Endodermal cell (in vitro differentiated cells): ENCODE measurements at places on chromosomes 16 and 17. TPM values are rescaled to one million over a fixed set of nuclear protein-coding genes. Genes with fewer than 3 reads are reported as not detected.

DNA sequence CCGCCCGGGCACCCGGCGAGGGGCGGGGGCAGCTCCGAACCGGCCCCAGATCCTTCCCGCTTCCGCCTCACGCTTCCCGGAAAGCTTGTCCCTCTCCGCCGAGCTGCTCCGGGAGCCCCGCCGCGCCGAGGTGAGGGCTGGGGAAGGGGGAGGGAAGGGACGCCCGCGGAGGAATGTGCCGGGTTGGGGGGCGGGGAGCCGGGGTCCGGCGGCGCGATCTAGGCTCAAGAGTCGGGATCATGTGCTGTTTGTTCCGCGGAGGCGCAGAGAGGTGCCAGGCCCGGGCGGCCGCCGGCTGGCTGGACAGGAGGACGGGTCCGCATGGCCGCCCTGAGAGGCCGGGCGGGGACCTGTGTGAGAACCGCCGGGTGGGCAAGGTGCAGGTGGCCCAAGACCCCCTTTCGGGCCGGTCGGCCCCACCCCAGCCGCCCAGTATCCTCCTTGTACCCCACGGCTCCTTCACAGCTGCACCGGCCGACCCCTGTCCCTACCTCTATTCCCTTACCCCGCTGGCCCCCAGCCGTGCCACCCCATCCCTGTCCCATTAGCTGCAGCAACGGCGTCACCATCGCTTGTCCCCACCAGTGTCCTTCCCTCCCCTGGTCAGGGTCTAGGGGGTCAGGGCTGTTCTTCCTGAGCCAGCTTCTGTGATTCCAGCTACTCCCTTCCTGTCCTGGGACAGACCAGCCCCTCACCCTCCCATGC, 429 bp downstream of the KIF1C start:
- peak; percentile 92 for DNase-seq

- no peak for DNase-seq
These were observed 13.4 kb upstream of the SRSF1 start for GRCh38 chr17:58020401-58020800.

DNA sequence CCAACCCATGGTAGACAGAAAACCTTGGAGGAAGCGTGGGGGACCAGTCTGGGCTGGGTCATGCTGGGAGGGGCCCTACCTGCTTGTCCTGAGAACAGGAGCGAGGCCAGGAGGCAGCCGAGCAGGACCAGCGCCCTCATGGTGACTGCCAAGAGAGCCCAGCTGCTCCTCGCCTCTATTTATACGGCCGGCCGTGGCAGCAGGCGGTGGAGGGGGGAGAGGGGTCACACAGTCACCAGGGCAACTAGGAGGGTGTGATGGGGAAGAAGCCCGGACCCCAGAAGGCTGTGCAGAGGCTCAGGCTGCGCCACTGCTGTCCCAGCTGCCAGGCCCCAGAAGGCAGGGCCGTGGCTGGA, at the start of gene SRL:
SRL (minus strand) TSS at position 153 of the 356 bp plus-strand sequence; CDS start at position 140, 13 bp downstream.
- DNase-seq = no peak

DNA sequence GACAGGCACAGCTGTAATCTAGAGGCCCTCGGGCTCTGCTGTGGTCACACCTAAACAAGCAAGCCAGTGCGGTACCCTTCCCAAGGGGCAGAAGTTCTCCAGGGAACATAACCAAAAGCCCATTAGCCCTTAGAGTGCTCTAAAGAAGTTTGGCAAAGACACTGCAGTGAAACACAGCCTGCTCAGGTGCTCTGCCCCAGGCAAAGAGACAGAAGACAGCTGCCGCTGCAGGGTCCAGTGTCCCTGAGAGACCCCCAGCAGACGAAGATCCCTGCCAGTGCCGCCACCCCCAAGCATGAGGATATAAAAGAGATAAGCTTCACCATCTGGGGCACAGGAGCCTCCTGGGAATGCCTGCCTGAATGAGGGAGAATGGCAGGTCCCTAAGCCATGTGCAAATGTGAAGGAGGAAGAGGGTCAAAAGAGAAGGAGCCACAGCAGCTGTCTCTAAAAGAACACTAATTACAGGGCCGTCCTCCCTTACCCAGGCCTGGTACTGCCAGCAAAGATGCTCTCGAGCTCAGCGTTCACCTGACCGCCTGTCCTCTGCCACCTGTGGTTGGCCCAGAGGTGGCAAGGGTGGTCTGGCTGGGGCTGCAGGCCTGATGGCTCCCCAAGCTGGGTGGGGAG, 29.7 kb downstream of the CUEDC1 start:
- DNase-seq = peak; percentile 71

GRCh38 chr16:2026461-2027023, at the start of gene NHERF2:
TSS of gene NHERF2 (plus strand) at chr16:2026902. CDS start at chr16:2027006, 104 bp downstream.
- peak; percentile 78 for DNase-seq

- DNase-seq = peak; percentile 98
These were observed 196.1 kb downstream of the GSG1L start for GRCh38 chr16:27867122-27868110.

GRCh38 chr17:35242158-35242804, 591 bp upstream of the SLFN5 start:
- peak; percentile 97 for DNase-seq

DNA sequence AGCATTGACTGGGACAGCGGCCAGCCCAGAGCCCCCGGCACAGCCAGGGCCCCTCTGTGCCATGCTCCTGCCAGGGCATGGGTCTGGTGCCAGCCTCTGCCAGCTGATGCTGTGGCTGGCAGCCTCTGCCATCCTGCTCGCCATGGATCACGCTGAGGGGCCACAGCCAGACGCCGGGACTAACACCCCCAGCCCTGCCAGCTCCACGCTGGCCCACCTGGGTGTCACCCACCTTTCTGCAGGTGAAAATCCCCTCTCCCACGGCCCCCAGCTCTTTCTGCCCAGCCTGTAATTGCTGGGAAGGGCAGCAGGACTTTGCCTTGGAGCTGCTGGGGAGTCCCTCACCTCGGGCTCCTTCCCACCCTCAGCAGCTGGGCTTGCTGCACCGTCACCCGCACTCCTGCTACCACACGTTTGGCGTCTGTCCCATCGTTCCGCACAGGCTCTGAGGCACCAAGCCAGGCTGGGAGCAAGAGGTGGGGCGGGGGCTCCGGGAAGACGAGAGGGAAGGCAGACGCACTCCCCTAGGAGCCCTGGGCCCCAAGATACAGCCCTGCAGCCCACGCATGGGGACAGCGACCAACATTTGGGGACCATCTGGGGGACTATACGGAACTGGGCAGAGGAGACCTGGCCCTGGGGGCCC, 42.0 kb upstream of the ACSF3 start:
- no peak for DNase-seq

DNA sequence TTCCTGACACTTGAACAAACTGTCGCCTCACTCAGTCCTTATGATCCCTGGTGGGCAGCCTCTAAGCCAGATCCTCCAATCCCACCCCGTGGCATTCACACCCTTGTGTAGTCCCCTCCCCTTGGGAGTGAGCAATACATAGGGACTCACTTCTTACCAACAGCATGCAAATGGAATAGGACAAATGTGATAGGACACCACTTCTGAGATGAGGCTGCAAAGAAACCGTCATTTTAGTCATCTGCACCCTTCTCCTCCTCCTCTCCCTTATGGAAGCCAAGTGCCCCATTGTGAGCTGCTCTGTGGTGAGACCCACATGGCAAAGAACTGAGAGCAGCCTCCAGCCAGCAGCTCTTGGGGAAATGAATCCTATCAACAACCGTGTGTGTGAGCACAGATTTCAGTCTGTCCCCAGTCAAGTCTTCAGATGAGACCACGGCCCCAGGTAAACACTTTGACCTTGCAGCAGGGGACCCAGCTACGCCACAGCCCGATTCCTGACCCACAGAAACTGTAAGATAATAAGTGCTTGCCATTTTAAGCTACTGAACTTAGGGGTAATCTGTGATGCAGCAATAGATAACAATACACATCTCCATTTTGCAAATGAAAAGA, 46.9 kb downstream of the ZFHX3 start:
- DNase-seq = no peak

GRCh38 chr16:55542459-55543082, 23.9 kb upstream of the CAPNS2 start:
- DNase-seq = no peak

DNA sequence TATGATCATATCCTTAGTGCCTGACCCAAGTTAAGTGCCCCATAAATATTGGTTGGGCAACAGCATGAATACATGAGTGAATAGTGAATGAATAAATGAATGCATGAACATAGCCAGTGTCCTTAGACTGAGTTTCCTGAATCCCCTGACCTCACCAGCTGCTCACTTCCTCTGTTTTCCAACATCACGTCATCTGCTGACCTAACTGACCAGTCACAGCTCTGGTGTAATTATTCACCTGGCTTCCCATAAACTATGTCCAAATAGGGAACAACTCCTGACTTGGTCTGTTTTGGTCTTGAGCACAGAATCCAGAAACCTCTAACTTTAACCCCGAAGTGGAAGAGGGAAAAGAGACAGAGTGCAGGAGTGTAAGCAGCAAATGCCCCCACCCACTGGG, 83.4 kb downstream of the ASIC2 start:
- DNase-seq = no peak

DNA sequence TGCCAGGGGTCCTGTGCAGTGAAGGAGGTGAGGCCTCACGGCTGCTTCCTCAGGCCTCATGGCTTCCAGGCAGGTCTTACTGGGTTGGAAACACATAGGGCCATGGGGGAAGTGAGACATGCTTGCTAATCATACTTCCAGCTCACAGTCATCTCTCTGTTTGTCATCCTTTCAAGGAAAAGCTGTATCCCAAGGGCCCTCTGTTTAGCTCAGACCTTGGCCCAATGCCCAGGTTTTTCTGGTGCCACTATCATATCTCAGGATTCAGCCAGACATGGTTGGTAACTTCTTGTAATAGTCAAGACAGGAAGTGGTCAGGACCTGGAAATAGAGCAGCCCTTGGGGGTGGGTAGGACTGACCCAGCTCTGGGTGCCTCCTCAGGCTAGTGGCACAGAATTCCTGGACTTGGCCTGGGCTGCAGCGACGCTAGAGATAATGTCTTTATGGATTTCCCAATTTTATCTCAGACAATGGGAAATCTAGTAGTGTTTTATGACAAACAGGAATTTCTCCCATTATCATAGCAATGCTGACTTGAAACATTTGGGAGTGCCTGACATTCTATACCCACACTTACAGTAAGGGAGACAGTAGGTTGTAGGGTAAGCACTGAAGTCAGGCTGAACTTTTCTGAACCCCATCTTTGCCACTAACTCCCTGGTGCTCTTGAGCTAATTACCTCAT, 13.5 kb upstream of the ITGB3 start:
- no peak for DNase-seq

The KRTAP9-7 gene
- total RNA-seq = not detected in 3 replicates

The TPSD1 gene
- not detected in 2 replicates for total RNA-seq

The ANKS4B gene
- total RNA-seq = 0.75 and 0.90 TPM in 2 replicates

The NDE1 gene
- total RNA-seq = 56.5 and 60.5 TPM in 2 replicates

The ADAD2 gene
- 0.77 TPM in 1 of 2 replicates, not detected in the other for total RNA-seq

The TBC1D3K gene
- total RNA-seq = not detected in 2 replicates

The GCGR gene
- 0.52 TPM in 1 of 3 replicates, not detected in the others for total RNA-seq

The CDH11 gene
- 0.73 to 1.3 TPM (median 0.99 TPM) in 3 replicates for total RNA-seq

The SLC38A8 gene
- total RNA-seq = not detected in 3 replicates

The TLCD1 gene
- 22.9 and 24.4 TPM in 2 replicates for total RNA-seq
